Ureter (tissue), 1 donor: ENCODE measurements at places on chromosomes 5 and 9. TPM values are rescaled to one million over a fixed set of nuclear protein-coding genes. Genes with fewer than 3 reads are reported as not detected.

DNA sequence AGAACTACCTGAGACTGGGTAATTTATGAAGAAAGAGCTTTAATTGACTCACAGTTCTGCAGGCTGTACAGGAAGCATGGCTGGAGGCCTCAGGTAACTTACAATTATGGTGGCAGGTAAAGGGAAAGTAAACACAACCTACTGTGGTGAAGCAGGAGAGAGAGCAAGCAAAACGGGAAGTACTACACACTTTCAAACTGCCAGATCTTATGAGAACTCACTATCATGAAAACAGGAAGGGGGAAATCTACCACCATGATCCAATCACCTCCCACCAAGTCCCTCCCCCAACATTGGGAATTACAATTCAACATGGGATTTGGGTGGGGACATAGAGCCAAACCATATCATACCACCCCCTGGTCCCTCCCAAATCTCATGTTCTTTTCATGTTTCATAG lies 58.7 kb upstream of the GPR151 start:
- no peak for DNase-seq

DNA sequence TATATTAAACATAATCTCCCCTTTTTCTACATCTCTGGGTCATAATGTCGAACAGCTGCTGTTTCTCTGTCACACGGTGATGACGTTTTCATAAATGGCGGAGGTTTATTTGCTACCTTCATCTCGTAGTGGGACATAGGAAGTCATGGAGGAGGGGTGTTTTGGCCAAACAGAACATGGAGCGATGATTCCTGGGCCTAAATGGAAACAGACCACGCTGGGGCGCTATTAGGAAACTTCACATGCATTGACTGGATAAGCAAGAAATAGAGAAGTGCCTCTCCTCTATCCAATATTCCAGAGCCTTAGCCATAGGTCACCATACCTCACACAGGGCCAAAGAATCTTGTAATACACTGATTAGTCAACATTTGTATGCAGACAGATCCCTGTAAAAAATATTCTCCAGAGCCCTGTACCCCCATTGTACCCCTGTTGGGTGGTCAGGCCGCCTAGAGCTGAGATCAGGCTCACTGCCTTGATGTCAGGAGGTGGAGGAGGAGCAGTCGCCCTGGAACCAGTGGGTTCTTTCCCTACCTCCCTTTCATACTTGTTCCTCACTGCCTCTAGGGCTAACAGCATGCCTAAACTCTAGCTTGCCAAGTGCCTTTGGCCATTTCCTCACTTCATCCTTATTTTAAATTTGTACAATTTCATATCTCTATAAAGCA lies 77.8 kb upstream of the SPIN1 start:
- no peak for DNase-seq

- no peak for DNase-seq
These were observed 35.2 kb downstream of the PIK3R1 start for GRCh38 chr5:68250661-68251298.

DNA sequence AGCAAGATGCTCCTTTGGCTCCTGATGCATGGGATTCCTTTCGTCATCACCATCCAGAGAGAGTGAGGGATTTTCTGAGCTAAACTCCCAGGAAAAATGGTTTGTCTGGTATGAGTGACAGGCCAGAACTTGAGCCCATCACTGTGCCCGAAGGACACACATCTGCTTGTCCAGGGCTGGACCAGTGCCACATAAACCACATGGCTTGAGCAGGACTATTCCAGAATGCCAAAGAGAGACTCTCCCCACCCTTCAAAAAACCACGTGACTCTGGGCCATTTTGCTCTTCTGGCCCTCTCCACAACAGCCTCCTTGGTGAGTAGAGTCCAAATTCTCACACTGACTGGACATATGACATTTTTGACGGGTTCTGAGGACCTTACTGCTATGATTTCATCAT lies 46.4 kb upstream of the SHC3 start:
- DNase-seq: no peak

DNA sequence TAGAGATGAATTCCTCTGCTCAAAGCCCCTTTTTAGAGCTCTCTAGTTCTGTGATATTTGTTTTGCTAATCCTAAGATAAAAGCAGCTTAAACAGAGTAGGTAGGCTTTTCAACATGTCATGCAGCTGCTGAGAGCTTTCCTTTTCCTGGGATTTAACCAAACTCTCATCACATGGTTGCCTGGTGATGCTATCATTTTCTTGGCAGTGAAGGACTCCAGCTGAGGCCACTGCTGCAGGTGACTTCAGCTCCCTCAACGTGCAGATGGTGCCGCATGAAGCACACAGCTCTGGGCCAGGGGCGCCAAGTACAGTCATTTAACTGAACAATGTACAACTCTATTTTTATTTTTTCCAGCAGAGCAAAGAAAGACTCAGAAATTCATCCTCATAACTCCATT lies 42.2 kb downstream of the SECISBP2 start:
- DNase-seq: peak; percentile 24

Gene RNF208
- total RNA-seq: 6.5 TPM
